ENCODE measurements at places on chromosomes 1 and 21.

- peak; percentile 35 for DNase-seq
Measured at GRCh38 chr1:201171063-201172036, 17.1 kb upstream of the TMEM9 start.

DNA sequence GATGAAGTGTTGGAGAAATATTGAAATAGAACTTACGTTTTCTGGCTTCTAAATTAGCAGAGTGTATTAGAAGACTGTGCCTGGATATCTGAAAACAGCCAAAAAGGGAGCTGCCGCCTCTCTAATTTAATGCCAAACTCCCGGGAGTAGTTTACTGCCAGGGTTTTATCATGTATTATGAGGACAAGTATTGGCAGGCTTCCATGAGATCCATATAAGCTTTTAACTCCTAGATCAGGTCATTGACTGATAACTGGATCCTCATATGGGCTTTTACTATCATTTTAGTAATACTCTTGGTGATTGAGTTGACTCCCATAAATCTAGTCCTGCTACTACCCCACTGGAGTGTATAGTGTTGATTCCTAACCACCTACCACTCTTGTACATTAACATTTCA, 178.4 kb upstream of the CXADR start:
- DNase-seq = no peak

DNA sequence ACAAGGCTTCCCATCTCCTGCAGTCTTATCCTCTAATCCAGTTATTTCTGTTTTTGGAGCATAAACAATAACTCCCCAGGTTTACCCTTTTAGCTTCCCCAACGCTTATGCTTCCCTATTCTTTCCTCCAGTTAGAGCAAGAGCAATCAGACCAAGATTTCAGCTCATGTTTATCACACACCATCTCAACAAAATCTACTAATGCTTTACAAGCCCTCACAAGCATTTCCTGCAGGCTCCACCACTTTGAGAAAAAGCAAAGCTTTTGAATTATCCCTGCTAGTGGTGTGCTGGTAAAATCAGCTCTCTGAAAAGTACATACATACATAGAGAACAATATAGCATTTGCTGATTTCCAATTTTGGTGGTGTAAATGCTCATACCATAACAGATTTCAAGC, 92.9 kb downstream of the EDEM3 start:
- DNase-seq = no peak

DNA sequence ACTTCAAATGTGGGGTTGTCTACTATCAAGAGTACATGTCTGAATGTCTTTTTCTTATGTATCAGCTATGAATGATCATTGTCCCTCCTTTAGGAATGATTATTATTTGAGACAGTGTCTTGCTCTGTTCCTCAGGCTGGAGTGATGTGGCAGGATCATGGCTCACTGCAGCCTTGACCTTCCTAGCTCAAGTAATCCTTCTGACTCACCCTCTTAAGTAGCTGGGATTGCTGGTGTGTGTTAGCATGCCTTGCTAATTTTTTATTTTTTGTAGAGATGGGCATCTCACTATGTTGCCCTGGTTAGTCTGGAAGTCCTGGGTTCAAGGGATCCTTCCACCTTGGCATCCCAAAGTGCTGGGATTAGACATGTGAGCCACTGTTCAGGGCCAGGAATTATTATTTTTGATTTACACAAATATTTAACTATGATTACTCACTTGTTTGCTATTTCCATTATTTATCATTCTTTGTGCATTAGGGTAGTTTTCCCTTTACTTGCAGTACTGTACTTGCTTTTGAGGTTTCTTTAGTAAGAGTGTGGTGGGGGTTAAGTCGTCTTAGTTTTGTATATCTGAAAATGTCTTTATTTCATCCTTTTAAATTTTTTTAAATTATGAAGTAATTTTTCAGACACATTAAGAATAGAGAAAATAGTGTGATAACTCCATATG, 12.8 kb downstream of the S100A7 start:
- no peak for DNase-seq

Data from T-helper 2 cell (primary cell).